ENCODE measurements at places on chromosomes 4 and X.

- DNase-seq: no peak
Measured at GRCh38 chr4:53059871-53060270, 197.8 kb downstream of the RASL11B start.

GRCh38 chr4:74796631-74797030 lies 2.3 kb upstream of the BTC start:
- DNase-seq: no peak

- no peak for DNase-seq
Measured at GRCh38 chrX:2410279-2411020, 90.3 kb downstream of the DHRSX start.

GRCh38 chrX:136209016-136209738 lies 42.0 kb downstream of the MAP7D3 start:
- DNase-seq: peak; percentile 50

DNA sequence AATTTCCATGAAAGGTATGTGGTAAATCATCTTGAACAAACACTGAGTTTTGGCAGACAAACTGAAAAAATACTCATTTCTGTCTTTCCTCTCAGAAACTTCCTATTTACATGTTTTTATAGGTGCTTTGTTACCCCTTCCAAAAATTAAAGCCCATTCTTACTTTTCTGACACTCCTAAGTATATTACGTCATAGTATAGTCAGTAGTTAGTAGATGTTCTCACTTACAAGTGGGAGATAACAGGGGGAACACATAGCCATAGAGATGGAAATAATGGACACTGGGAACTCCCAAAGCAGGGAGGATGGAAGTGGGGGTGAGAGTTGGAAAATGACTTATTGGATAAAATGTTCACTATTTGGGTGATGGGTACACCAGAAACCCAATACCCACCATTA lies 28.8 kb downstream of the TXK start:
- no peak for DNase-seq

DNA sequence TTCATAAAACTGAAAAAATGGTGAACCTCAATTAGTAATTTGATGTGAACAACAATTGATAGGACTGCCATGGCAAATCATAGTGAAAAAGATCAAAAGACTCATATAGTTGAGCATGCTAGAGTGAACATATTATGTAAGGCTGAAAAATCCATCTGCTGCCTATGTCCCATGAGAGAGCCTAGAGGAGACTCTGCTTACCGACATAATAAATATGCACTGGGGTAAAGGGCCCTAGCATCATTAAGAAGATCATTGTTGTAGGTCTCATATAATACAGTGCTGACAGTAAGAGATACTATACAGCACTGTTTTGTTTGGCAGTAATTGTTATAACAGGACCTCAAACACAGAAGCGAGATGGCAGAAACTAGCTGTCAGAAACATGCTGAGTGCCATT lies 229.0 kb downstream of the PABPC4L start:
- DNase-seq: no peak

DNA sequence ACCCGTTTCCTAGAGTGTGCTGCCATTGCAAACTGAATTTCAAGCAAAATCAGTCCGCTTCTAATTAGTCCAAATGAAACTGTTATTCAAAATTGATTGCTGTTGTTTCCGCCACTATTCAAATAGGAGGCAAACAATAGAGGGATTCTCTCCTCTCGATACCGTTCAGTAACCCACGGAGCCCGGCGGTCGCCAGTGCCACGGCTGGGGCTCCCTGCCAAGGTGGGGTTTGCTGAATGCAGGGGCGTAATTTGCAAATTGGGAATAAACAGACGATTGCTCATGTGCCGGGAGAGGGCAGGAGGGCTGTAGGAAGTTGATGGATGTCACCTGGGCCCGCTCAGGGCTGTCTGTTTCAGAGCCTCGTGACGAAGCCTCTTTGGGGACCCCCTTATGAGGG lies 8.8 kb downstream of the ADRA2C start:
- DNase-seq: no peak

DNA sequence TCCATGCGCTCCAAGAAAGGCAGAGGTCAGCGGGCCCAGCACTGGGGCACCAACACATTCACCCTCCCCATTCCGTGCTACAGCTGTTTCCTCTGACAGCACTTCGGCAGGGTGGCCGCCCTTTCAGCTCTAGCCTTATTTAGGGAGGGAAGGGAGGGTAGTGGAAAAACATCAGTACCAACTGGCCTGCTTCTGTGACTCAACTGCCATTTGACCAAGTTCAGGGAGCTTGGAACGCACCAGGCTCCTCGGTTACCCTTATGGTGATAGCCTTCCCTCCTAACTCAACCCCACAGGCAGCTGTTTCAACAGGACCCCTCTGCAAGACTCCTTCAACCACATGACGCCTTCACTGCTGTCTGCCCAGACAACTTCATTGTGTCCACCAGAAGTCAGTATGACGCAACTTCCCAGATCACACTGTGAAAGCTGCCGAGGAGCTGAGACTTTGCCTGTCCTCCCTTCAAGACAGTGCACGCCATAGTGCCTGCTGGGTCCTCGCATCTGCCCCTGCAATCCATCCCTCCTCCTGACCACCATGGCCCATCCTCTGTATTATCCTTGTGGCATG lies 132.2 kb downstream of the AFAP1 start:
- no peak for DNase-seq

GRCh38 chr4:35993606-35994005 lies 250.7 kb downstream of the ARAP2 start:
- DNase-seq: no peak

- DNase-seq: no peak
Measured at GRCh38 chr4:173009129-173009823, 159.3 kb upstream of the GALNT7 start.

GRCh38 chr4:52869656-52870055 lies 7.5 kb downstream of the RASL11B start:
- DNase-seq: no peak

GRCh38 chrX:18676050-18676449 lies 4.1 kb upstream of the RS1 start:
- DNase-seq: no peak

DNA sequence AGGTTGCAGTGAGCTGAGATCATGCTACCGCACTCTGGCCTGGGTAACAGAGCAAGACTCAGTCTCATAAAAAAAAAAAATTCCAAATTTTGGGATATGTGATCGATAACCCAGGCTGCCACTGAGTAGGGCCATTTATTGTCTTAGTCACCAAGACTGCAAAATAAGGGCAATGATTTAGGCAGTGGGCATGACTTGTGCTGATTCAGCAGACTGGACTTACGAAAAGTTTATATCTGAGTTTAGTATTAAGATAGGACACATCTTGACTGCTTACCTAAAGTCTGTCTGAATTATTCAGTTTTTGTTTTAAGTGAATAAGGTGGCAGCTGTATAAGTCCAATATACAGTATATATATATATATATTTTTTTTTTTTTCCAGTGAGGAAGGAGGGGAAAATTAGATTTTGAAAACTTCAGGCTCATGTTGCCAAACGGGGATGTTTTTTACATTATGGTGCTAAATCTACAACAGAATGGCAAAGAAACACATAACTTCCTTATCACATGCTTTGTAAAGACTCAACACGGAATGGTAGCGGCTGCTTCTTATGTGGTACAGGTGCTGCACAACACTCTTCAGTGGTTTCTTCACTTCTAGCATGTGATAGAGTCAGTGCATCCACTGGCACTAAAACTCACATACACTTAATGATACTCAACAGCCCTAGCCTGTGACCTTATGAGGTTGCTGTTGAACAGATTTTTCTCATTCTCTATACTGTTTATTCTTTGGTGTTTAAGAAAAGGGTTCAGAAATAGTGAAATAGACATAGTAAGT lies 6.5 kb downstream of the TEX13D start:
- DNase-seq: peak; percentile 61

- peak; percentile 40 for DNase-seq
Measured at GRCh38 chrX:24241822-24242648, 71.8 kb downstream of the SUPT20HL2 start.

DNA sequence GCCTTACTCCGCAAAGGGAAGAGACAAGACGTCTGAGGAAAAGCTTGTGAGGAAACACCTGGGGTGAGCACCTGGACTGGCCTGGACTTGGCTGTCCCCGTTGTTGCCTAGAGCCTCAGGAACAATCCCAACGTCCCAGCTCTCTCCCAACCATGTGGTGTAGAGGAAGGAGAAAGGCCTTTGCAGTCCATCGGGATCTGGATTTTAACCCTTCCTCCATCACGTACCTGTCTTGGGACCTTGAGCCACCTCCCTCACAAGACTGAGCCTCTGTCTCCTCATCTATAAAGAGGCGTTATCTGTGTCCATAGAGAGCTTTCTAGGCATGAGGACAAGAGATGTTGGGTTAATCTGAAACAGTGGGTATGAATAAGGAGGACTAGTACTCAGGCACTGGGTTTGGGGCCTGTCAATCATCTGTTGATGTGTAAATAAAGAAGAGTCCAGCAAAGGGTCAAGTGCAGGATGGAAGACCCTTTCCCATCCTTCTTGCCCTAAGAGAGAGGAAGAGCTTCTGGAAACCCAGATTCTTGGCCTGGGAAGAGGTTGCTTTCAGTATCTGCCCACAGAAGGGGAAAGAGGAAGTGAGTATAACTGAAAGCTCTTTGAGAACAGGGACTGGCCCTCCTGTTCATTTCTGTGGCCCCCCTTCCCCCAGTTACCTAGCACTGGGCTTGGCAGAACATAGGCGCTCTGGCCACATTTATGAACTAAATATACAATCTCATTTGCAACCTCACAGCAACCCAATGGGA lies 137.1 kb downstream of the PJA1 start:
- DNase-seq: no peak

DNA sequence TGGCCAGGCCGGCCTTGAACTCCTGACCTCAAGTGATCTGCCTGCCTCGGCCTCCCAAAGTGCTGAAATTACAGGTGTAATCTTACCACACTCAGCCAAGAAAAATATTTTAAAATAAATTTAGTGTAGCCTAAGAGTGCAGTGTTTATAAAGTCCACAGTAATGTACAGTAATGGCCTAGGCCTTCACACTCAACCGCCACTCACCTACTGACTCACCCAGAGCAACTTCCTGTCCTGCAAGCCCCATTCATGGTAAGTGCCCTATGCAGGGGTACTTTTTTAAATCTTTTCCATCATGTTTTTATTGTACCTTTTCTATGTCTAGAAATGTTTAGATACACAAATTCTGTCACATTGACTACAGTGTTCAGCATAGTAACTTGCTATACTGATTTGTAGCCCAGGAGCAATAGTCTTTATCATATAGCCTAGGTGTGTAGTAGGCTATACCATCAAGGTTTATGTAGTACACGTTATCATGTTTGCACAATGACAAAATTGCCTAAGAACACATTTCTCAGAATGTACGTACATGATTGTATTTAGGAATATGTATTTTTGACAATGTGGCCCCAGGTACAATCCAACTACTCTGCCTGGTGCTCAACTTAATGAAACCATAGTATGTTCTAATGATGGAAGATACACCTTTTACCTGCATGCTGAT lies 455.2 kb downstream of the PCDH7 start:
- DNase-seq: no peak

DNA sequence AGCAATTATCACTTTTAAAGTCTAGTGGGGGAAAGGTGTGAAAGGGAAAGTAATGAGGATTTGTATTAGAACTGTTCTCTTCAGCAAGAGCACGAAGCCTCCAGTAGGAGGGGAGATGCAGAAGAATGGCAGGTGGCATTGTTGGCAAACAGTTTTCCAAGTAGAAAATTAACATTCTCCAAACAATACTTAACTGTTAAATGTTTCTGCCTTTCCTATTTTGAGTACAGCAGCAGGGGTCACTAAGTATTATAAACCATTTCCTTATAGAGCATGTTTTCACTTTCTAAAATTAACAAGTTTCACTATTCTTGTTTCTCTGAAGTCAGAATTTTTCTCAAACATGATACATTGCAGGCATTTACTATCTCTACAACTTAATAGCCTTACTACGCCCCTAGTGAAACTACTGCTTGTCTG lies 58.7 kb downstream of the LEF1 start:
- no peak for DNase-seq

- DNase-seq: no peak
Measured at GRCh38 chrX:73683236-73683859, 120.4 kb downstream of the CHIC1 start.

- peak; percentile 12 for DNase-seq
Measured at GRCh38 chr4:41957634-41958033, 22.4 kb downstream of the TMEM33 start.

- DNase-seq: no peak
Measured at GRCh38 chr4:167555338-167556022, 321.2 kb upstream of the SPOCK3 start.

DNA sequence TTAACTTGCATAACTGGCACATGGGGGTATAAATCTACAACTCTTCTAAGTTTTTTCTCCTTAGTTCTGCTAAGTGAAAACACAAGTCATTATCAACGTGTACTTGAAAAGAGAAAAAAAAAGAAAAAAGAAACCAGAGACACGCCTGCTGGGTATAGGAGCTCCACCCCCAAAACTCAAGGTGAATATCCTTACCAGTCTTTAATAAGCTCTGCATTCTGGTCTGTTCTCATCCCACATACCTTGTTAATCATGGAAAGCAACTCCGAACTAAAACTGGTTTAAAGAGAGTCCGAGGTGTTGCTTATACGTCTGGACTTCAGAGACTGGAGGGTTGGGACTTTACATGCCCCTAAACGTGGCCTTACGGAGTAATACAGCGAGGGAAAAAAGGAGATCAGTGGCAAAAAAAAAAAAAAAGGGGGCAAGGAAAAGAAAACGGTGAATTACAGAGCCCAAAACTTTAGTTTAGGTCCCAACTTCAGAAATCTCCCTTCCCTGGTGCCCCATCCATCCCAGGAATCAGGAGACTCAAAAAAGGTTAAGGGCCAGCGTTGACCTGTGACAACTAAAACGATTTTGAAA lies 1.0 kb downstream of the PGRMC2 start:
- peak; percentile 54 for DNase-seq

DNA sequence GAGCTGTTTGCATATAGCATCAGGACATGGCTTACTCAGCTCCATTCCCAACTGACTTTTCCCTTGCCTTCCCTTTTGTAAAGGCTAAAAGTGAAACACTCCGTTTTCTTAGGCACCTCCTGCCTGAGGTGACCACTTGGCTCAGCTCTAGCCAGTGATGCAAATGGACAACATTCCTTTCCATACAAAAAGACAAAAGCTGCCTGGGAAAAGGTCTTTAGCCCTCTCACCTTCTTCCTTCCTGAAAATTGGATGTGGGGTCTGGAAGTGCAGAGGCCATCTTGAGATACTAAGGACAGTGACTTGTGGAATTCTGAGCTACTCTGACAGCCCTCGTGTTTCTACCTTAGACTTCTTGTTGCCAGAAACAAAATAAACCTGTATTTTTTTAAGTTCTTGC lies 27.7 kb upstream of the SFRP2 start:
- no peak for DNase-seq

GRCh38 chr4:17029964-17030363 lies 131.5 kb upstream of the LDB2 start:
- DNase-seq: no peak

DNA sequence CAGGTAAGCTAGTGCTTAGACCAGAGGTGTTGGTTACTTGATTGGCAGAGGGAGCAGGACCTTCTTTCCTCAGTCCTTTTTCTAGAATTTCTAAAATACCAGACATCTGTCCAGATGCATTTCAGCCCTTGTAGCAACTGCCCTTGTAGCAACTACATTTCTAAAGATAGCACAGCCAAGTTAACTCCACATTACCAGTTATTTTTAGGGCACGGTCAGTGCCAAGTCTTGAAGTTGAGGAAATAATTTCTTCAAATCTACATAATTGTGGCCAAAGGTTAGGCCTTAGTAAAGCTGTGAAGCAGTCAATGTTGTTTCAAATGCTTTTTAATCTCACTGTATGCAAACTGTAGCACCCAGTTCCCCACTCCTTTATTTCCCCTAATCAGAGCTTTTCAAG lies 62.9 kb downstream of the MID1IP1 start:
- DNase-seq: no peak

All from CD4-positive, alpha-beta T cell treated with Interleukin-21 for 1 hour (primary cell).